Anterior cingulate cortex (tissue), 58 donors: ENCODE measurements at places on chromosomes 6 and 20.

GRCh38 chr6:11025921-11026635 lies 18.0 kb downstream of the ELOVL2 start:
- no peak for DNase-seq

- no peak for DNase-seq
Measured at GRCh38 chr6:126698732-126699240, 358.9 kb downstream of the CENPW start.

DNA sequence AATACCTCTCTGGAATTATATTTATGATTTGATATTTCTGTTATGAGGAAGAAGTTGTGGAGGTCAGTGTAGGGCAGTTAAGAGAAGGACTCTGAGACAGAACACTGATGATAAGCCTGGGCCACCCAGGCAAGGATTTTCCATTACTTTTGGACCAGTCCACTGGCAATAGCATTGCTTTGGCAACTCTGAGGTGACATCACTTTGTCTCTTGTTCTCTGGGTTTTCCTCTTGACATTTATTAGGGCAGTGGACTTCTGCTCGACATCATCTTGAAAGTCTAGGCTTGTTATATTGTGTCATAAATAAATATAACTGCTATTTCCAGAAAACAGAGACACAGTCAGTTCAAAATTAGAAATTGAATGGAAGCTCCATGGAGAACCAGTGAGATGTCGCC lies 268.0 kb downstream of the SMOC2 start:
- DNase-seq, result no peak

DNA sequence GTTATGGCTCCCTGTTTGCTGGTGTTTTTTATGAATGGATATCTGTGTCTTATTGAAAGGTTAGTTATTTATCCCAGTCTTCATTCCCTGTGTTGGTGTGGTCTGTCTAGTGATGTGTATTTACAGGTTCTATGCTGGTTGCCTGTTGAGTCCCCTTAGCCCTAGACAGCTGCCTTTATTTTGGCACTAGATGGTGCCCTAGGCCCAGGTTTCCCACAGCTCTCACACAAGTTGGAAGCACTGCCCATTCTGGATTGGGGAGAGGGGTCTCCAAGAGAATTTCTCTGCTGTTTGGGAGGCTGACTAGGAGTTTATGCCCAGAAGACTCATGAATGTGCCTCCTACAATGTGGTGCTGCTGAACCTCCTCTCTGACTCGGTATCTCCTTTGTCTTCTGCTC lies 12.4 kb downstream of the GRM1 start:
- DNase-seq, result no peak

GRCh38 chr6:10425975-10426780 lies 11.3 kb upstream of the TFAP2A start:
- DNase-seq, result no peak

DNA sequence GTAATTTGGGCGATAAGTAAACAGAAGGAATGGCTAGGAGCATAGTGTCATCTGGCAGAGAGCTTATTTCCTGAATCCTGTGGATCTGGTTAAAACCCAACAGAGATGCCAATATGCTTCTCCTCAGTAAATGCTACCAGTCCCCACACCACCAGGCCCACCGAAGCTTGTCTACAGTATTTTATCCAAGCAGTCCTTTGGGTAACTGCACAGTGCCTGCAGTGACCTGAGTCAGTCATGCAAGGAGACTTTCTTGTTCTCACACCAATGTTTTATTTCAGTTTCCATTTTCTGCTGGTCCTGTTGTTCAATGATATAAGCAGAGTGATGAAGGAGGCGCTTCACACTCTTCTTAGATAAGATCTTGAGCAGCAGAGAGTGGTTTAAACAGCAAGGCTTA lies 326.3 kb downstream of the RIMS1 start:
- DNase-seq, result no peak

DNA sequence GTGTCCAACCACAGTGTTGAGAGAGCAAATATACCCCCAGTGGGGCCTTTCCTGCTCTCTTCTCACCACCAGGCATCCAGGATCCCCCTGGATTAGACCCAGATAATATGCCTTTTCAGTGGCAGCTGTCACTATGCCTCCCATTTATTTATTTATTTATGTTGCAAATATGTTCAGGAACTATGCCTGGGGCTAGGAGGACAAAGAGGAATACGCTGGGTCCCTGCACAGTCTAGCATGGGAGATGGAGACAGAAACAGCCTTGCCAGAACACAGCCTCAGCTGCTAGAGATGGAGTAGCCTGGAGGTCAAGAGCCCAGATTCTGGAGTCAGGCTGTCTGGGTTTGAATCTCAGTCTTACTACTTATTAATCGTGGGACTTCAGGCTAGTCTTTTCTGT lies 74.6 kb upstream of the LRFN2 start:
- no peak for DNase-seq

GRCh38 chr6:144410059-144410458 lies 124.9 kb downstream of the UTRN start:
- DNase-seq, result no peak

GRCh38 chr6:39152262-39152661 lies 37.3 kb upstream of the SAYSD1 start:
- no peak for DNase-seq

GRCh38 chr20:46111028-46111835 lies 6.9 kb upstream of the CD40 start:
- DNase-seq, result no peak

- DNase-seq, result no peak
Measured at GRCh38 chr6:125959041-125959440, 2.5 kb downstream of the HINT3 start.

GRCh38 chr6:12679341-12679740 lies 37.2 kb upstream of the PHACTR1 start:
- DNase-seq, result no peak

DNA sequence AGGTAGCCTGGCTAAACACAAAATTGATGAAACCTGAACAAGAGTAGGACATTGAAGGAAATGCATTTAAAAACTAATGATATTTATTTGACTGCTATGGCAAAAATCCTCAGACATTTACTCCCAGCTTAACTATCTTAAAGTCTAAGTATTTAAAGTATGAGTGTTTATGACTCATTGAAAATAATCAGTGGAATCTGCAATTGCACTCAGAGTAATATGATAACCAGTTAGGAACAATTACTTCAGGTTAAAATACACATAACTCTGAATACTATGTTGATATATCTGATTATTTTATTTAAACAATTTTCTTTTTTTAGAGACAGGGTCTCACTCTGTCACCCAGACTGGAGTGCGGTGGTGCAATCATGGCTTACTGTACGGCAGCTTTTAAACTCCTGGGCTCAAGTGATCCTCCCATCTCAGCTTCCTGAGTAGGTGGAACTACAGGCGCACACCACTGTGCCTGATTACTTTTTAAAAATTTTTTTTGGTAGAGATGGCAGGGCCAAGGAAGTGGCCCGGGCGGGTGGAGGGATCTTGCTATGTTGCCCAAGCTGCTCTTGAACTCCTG lies 43.9 kb downstream of the FILIP1 start:
- DNase-seq, result no peak

DNA sequence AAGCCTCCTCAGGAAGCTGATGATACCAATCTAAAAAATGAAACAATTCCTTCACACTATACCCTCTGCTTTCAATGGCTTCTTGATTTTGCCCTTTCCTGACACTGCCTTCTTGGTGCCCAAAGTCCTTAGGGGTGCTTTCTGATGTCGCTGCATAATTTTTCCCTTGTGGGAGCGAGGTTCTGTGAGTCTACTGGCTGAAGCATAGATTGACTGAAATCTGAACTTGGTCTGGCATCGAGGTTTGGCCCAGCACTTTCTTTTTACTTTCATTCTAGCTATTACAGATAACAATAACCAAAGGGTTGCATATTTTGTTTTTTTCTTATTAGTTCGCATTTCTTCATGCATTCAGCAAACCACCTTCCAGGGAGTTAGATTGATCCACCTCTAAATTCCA lies 65.8 kb downstream of the E2F3 start:
- no peak for DNase-seq

DNA sequence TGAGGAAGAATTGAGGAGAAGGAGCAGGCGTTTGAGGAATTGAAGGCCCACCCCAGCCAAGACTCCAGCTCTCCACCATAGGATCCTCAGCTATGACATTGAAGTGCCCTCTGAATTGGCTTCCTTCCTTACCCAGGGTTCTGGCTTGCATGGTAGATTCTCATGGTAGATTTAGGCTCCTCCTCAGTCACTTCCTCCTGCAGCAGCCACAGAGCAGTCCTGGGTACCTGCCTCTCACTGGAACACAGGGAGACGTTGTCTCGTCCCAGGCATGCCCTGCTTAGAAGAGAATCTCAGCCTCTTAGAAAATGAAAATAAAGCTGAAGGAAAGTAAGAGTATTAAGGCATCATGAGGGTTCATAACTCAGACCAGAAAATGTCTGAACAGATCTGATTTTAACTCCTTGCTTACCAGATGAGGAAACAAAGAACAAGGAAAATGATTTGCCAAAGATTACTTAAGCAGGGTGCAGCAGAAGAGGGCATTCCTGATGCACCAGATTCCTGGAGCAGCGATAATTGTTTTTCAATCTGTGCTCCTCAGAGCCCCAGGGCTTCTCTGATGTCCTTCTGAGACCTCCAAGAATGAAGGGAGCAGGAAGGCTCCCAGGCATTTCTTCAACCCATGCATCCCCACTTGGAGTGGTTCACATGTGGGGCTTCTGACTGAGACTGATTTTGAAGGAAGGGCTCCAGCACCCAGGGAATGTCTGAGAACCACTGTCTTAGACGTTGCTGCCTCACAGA lies 219.8 kb downstream of the HIVEP2 start:
- no peak for DNase-seq

DNA sequence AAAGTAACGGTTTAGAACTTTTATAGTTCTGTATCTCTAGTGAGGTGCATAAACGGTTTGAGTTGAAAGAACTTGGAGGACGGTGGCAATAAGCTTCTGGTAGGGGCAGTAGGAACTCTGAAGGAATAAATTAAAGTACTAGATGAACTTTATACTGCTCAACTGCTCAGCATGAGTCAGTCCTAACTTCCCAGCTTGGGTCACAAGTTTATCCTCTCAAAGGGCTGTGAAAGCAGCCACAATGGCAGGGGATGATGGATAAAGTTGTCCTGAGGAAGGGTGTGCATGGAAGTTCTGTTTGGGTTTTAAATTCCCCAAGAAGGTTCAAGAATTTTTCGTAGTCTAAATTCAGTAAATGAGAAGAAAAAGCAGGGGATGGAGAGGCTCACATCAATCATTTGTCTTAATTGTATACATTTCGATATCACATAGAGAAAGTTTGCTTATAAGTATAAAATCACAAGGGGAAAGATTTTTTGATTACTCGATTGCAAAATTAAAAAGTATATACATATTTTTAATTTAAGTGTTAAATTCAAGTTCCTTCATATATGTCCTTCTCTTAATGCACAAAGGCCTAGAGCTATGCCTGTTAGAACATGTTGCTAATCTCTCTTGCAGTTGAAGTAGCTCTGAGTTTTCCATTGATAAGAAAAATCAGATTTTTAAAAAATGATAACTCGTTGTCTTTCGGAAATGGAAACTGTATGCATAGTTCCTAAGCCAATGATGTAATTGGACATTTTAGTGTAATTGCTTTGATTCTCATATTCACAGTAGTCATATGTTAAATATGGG lies 55.3 kb upstream of the JAG1 start:
- no peak for DNase-seq

DNA sequence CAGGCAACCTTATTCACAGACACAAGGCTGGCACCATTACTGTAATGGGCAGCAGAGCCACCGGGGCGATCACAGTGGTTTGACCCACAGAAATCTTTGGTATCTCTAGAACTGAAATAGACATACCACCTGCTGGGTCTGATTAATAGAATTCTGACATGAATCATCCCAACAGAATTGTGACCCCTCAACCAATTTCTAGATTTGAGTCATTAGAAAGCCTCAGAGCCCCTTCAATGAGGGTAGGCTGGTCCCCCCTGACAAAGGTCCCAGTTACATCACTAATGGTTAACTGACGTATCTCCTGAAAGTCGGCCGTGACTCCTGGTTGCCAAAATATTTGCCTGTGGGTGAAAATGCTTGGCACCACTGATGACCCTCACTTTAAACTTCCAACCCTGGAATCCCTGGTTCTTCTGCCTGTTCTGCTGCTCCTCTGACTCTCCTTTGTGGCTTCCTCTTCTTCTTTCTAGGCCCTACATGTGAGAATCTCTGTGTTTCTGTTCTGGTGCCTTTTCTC lies 124.9 kb upstream of the ARID1B start:
- no peak for DNase-seq

GRCh38 chr20:43576108-43576507 lies 14.6 kb upstream of the IFT52 start:
- DNase-seq, result no peak

DNA sequence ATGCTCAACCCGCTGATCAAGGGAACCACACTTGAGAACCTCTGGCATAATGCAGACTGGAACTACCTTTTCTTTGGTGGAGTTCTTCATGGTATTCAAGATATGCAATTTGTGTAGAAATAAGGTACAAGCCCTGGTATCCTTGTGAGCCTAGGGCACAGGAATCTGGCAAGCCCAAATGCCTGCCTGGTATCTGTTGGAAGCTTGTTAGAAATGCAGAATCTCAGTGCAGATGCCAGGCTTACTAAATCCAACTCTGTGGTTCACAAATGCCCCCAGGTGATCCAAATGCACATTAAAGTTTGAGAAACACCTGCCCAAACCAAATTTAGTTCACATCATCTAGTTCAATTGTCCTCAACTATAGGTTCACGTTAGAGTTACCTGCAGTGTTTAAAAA lies 159.8 kb upstream of the LAMP5 start:
- no peak for DNase-seq

GRCh38 chr20:8423482-8423881 lies 291.4 kb downstream of the PLCB1 start:
- DNase-seq, result no peak

- DNase-seq, result no peak
Measured at GRCh38 chr6:150008588-150008987, 16.7 kb downstream of the RAET1L start.

DNA sequence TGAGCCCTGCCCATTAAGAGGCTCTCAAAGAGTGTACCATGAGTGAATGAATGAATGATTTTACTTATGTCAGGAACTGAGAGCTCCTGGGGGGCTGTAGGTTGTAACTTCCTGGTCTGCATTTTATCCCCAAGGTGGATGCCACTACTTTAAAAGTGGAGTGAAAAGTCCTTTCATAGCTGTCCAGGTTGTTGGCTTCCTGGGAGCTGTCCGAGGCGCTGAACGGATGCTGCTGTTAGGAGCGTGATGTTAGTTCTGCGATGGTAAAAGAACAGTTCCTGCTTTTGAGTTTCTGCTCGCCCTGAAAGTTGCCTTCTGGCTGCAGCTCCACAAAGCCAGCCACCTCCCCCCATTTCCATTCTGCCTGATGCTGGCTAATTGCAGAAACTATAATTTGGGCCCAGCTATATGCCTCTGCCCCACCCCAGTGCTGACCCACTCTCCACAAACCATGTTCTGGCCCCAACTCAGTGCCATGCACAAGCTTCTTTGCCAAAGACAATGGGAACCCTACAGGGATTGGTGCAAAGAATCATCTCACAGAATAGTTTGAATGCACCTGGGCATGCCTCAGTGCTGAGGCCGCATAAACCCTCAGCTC lies 330.9 kb upstream of the CDH4 start:
- DNase-seq, result no peak

DNA sequence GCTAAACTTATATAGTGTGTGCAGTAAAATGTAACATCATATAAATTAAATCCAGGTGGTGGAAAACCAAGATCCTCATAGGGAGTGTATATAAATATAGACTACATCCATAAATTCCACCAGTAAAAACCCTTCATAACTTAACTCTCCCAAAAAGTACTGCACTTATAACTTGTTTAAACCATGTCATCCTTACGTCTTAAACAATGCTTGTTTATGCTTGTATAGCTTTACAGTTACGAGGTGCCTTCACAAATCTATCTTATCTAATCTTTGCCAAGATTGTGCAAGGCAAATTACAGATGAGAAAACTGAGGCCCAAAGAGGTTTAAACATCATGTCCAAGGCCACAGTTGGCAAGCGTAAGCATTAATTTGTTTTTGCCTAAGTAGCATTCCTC lies 71.3 kb downstream of the BCAS1 start:
- no peak for DNase-seq
